ENCODE measurements at places on chromosomes 7 and 10. TPM values are rescaled to one million over a fixed set of nuclear protein-coding genes. Genes with fewer than 3 reads are reported as not detected.

GRCh38 chr7:80565554-80565953 lies 53.7 kb upstream of the GNAT3 start:
- DNase-seq, result no peak

DNA sequence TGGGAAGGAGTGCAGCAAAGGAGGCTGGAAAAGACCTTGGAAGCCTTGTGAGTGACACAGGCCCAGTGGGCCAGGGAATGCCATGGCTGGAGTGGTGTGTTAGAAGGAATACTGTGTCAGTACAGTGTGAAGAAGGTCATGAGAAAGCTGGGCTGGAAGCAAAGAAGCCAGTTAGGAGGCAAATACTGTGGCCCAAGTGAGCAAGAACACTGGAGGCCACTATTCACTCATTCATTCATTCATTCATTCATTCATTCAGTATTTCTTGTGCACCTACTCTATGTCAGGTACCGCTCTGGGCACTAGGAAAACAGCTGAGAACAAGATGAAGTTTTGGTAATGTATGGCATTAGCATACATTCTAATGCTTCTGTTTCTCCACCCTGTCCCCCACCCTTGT lies 9.6 kb downstream of the CRTAC1 start:
- DNase-seq, result no peak

DNA sequence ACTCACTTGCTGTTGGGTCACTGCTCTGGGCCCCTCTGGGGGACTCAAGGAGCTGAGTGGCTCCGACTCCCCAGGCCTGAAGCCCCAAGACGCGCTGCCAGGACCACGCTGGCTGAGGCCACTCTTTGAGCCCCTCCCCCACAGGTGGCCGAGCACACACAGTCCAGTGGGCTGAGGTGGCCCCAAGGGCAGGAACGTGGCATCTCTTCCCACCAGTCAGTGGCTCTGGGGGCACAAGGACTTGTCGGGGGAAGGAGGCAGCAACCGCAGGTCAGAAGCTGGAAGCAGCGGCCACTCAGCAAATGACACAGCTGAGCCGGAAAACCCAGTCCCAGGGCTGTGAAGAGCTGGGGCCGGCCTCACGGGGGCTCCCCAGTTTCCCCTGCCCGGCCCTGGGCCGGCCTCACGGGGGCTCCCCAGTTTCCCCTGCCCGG lies 24.1 kb downstream of the GRIFIN start:
- no peak for DNase-seq

GRCh38 chr7:52726986-52727385 lies 308.4 kb upstream of the POM121L12 start:
- DNase-seq, result no peak

The SFTPA1 gene
- polyA plus RNA-seq, result 0.04 TPM

GRCh38 chr7:128388145-128388485 lies 21.7 kb downstream of the IMPDH1 start:
- DNase-seq, result no peak

The CLRN3 gene
- 19.6 TPM for polyA plus RNA-seq

- no peak for DNase-seq
These were observed 451.9 kb downstream of the KCNMA1 start for GRCh38 chr10:77185696-77186095.

DNA sequence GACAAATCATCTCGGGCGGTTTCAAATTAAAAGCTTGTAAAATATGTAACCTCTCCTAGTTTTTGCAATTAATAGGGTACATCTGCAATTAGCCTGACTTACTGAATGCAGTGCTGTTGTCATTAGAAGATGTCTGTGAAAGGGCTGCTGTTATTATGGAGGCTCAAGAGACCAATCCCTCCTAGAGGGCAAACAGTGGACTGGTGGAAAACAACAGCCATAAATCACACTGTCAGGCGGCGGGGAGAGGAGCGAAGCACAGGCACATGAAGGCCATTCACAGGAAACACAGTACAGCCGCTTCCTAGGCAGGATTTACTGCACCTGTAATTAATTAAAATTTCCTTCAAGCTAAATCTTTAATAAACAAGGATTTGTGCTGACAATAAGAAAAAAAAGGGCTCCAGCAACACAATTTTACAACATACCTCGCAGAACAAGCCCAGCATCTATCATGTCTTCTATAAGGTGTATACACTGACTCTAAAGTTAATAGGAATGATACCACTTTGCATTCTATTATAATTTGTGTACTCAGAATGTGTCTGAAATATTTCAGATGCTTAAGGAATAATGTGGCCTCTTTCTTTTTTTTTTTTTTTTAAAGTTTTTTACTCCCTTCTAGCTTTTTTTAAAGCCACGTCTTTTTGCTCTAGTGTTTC lies 50.7 kb downstream of the ERCC6 start:
- peak; percentile 70 for DNase-seq

DNA sequence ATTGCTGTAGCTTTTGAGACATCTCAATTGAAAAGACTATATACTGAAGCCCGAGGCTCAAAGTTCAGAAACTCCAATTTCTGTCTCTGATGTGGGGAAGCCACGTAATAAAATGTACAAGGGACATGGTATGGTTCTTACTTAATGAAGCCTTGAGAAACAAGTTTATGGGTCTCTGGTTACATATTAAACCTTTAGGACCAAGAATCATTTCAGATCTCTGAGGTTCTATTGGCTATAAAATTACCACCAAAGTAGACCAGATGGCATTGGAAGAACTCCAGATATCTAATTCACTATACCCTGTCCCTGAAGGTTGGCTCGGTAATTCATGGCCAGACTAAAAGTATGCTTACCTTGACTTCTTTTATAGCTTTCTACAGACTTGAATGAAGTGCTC lies 23.7 kb downstream of the STAMBPL1 start:
- no peak for DNase-seq
